ENCODE measurements at places on chromosomes 4 and X.

DNA sequence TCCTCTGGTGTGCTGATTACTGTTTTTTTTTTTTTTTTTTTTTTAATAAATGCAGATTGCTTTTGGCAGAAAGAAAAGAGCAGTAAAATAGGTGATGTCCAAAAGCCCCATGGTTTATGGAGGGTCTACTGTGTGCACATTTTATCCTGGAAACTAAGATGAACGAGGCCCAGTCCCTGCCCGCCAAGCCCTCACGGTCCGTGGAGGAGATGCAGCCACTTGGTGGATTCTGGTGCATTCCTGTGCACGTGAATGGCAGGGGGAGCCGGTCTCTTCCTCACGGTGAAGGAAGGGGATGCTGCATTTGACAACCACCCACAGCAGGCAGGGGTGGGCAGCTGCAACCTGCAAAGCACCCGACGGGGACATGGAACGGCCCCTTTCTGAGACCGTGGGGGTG, 100.2 kb upstream of the AFAP1 start:
- DNase-seq, result no peak

- no peak for DNase-seq
Measured at GRCh38 chr4:152064282-152064681, 303.5 kb upstream of the GATB start.

DNA sequence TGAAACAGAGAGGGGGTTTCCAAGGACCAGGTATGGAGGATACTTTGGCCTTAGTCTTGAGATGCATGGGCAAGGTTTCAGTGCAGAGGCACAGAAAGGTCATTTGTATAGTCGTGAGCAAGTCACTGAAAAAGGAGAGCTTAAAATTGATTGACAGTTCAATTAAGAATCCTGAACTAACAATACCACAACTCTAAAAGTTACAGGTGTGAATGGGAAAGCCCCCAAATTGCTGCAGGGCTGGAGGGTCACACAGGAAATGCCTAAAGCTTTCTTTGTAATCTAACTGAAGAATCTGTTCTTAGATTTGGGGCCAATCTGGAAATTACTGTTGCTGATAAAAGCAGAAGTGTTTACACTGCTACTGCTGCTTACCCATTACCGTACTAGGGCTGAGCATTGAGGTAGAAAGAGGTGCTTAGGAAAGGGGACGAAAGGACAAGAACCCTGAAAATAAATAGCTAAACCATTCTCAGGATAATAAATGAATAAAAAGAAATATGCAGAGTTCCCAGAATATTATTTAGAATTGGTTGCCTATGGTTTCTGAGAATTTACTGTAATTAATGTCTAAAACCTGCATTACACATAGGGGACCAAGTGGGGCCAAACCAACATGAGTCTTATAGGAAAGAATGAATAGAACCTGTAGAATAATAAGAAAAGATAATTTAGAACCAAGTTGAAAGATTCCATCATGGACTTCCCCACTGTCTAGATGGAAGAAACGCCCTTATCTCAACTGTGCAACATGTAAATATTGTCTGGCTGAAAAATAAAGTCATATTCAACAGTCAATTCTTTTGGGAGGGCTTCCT, 91.9 kb upstream of the PPP1R2C start:
- peak; percentile 1 for DNase-seq

DNA sequence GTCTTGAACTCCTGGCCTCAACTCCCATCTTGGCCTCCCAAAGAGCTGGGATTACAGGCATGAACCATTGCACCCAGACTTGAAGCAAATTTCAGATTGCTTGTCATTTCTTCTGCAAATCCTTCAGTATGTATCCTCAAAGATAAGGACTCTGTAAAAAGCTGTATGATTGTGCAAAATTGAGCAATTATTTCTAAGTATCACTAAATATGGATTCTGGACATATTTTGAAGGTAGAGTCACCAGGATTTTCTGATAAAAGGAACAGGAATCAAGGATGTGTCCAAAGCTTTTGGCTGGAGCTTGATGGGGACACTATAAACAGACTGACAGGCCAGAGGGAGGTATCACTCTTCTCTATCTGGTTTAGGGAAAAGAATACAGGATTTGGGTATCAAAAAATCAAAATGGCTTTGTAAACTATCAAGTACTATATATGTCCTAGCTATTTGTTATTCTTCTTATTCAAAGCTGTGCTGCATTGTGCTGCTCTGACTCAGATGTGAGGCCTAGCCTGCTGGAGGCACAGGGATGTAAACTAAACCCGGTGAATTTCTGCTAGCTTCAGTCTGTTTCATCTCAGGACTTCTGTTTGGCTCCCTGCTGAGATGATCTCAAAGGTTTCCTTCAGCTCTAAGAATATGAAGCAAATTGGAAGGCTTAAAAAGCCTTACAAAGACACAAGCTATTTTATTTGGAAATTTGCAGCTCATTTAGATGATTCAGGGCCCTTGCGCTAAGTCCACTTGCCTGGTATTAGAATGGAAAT, 8.3 kb downstream of the RPS4X start:
- no peak for DNase-seq

GRCh38 chr4:146256328-146256727, 42.0 kb downstream of the REELD1 start:
- DNase-seq, result no peak

- DNase-seq, result no peak
Measured at GRCh38 chr4:88938138-88938537, 118.8 kb downstream of the FAM13A start.

DNA sequence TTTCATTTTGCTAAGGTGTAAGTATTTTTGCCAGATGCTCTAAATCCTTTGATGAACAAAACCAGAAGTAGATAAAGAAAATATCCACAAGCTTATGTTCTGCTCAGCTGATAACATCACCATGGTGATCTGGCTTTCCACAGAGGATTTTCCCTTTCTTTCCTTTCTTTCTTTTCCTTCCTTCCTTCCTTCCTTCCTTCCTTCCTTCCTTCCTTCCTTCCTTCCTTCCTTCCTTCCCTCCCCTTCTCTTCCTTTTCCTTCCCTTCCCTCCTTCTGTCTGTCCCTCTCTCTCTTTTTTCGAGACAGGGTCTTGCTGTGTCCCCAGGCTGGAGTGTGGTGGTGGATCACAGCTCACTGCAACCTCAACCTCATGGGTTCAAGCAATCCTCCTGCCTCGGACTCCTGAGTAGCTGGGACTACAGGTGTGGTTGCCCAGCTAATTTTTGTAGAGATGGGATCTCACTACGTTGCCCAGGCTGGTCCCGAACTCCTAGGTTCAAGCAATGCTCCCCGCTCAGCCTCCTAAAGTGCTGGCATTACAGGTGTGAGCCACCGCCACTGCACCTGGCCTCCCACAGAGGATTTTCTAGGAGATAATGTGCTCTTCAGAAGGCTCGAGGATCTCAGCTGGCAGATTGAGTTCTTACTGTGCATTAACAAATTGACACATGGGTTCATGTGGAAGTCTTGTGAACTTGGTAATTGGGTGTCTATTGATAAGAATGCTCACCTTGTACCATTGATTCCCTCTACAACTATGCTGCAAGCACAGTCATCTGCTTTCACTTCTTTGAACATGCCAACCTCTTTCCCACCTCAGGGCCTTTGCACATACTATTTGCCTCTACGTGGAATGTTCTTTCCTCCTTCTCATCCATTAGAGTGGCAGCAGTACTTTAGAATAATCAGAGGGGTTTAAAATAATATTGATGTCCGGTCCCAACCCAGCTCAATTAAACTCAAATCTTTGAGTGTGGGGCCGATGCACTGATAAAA, 1.4 kb upstream of the RHOH start:
- DNase-seq, result peak; percentile 21

GRCh38 chr4:153655928-153656327, 28.2 kb upstream of the TLR2 start:
- peak; percentile 30 for DNase-seq

- DNase-seq, result peak; percentile 38
Measured at GRCh38 chr4:143921181-143921580, 15.8 kb upstream of the GYPE start.

DNA sequence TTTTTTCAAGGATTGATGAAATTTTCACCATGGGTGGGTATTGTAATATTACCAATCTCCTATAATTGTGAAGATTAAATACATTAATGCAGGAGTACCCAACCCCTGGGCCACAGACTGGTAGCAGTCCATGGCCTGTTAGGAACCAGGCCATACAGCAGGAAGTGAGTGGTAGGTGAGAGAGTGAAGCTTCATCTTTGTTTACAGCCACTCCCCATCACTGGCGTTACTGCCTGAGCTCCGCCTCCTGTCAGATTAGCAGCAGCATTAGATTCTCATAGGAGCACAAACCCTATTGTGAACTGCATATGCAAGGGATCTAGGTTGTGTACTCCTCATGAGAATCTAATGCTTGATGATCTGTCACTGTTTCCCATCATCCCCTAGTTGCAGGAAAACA, 15.1 kb downstream of the RAPGEF2 start:
- DNase-seq, result no peak

DNA sequence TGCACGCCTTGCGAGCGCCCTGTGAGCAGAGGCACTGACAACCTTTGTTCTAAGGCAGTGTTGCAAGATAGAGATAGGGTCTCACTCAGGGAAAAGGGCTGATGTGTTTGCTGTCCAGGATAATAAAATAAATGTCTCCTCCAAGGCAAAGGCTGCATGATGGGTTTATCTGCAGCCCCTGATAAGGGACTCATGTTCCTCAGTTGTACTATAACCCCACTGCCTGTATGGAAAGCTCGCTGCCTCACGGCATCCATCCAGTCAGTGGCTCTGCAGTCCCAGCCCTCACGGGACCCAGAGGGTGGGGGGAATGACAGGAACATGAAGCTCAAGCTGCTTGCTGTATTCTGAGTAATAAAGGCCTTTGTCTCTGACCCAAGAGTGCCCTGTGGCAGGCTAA, 22.6 kb downstream of the BCLAF3 start:
- peak; percentile 31 for DNase-seq

- no peak for DNase-seq
Measured at GRCh38 chrX:7179446-7179845, 31.5 kb upstream of the PUDP start.

DNA sequence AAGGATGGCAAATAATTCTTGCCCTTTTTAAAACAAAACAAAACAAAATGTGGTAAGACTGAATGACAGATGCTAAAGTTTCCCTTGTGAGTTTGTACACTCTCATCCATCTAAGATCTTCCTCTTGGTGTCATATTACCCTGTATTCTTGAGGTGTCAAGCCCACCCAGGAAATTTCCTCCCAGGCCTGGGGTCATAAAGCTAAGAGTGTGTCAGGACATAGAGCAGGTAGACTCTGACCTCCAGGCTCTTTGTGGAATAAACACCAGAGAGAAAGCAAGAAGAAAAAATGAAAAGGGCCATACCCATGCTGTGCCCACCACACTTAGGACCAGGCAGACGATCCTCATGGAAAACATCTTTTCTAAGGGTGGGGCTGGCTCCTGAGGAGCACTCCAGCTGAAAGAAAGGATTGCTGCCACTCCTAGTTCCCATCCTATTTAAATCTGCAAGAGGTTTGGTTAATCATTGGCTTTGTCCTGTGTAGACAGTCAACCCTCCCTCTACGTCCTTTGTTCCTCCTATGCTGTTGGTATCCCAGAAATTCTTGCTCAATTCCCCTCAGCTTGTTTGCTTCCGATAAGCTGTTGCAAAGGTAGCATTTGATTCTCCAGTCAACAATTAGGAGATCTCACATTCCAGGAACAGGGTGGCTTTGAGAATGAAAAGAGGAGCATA, at the start of gene FGA:
TSS of gene FGA (minus strand) at position 414 of the 678 bp plus-strand sequence. CDS start at position 359, 55 bp downstream.
- no peak for DNase-seq

DNA sequence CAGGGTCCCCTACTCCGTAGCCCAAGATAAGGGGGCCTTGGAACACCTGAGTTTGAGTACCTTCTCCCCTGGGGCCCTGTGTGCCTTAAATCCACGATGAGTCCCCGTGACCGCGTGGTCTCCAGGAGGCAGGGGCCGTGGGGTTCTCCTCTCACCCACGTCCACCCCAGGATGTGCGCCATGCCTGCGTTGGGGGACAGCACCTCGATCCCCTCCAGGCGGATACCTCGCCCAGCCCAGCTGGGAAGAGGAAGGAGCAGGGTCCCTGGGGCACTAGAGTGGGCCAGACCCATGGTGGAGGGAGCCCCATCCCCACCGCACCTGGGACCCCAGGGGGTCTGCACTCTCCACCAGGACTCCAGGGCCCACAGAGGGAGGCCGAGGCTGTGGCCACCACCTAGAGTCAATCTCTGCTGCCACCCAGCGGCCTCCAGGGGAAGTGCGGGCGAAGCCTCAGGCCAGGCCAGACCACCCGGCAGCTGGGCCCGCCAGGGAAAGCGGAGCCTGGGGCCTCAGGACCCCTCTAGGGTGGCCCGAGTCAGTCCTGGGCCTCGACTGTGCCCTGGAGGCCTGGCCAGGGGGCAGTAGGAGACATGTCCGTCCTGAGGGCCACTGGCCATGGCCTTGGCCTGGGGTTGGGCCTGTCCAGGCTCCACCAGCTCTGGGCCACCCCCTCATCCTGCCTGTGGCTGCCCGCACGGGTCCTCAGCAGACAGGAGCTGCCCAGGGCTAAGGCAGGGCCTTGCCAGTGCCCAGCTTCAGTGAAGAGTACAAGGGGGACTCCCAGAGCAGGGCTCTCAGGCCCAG, 55.0 kb downstream of the FAM53A start:
- peak; percentile 74 for DNase-seq

DNA sequence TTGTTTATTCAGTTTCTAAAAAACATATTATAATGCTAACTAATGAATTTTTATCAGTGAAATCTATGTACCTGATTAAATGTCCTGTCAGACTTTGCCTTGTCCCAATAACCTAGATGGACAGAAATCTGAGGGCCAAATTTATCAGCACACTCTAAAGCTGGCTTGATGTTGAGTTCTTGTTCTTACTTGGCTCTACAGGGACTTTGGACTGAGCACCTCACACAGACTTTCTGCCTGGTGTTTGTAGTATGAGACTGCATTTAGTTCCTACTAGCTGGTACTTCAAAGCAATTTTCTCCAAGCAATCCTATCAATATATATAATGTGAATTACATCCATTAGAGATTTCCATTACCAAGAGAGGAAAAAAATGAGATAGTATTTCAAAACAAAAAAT, 37.8 kb downstream of the INTS12 start:
- DNase-seq, result no peak

DNA sequence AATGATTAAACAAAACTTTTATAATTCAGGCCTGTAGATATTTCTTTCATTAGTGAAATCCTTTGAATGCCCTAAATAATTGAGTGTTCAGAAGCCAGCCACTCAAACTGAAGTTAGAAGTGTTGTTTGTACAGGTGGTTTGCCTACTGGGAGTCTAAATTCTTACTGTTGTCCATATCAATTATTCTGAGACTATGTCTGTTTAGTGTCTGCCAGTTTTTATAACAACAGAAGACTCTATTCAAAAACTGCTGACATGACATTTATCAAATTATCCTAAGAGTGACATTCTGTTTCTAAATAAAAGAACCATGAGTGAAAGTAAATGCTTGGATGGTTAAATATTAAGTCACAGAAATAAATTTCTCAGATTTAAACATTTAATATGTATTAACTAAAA, 375.1 kb downstream of the FAT4 start:
- DNase-seq, result no peak

DNA sequence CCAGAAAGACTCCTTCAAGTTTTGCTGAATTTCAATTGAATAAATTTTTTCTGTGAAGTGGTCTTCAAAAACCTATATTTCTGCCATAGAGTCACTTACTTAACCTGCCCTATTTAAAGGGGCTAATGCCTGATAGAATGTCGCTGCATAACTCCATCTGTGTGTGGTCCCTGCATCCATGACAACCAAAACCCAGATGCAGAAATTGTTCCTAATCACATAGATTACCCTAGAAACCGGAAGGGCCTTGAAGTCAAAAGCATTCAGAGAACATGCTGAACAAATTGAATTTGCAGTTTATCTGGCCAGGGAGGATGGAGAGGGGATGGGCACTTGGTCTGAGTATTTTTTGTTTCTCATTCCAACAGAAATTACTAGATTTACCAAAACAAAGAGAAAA, 1.5 kb upstream of the PARM1 start:
- DNase-seq, result no peak

GRCh38 chr4:14769993-14770392, 232.3 kb upstream of the CPEB2 start:
- no peak for DNase-seq

- DNase-seq, result no peak
Measured at GRCh38 chr4:184024637-184025036, 119.5 kb downstream of the STOX2 start.

Measured in hematopoietic multipotent progenitor cell treated with erythropoietin and hydrocortisone succinate and interleukin-3 and kit ligand, for 6 days (in vitro differentiated cells).